ENCODE measurements at places on chromosomes 13 and 19.
A peak's percentile ranks its signal among the peaks of the same experiment; 100 is the strongest.

DNA sequence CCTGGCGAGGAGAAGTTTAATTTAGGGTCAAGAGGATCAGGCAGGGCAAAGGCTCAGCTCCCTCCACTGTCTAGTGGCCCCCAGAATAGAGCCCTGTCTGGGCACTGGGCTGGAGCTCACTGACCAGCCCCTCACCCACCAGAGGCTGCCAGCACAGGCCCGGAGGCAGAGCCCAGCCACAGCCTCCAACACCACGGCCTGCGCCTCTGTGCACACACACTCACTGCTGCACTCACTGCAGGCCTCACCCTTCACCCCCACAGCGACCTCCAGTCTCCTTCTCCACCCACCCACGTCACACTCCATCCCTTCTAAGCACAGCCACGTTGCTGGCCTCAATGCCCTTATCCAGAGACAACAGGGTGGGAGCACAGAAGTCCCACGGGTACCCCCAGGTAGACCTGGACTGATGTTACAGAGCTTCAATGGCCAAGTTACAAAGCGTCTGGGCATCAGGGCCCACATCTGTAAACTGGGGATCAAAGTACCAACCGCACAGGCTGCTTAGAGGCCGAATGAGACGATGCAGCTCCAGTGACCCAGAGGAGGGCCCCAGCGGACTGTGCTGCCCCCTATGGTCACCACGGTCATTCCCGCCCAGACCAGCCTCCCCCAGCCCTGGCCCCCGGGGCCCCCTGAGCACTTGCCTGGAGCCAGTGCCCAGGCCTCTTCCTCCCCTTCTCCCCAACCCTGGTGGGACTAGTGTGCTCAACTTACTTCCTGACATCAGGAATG is 4.5 kb upstream of the PRKD2 start:
- no peak for DNase-seq
- H3K4me1 ChIP-seq = no peaks in the 10 kb centered on the region
- no peak overlapping the region for H3K27ac ChIP-seq
- H3K36me3 ChIP-seq = peaks cover 6% of the 10 kb centered on the region

DNA sequence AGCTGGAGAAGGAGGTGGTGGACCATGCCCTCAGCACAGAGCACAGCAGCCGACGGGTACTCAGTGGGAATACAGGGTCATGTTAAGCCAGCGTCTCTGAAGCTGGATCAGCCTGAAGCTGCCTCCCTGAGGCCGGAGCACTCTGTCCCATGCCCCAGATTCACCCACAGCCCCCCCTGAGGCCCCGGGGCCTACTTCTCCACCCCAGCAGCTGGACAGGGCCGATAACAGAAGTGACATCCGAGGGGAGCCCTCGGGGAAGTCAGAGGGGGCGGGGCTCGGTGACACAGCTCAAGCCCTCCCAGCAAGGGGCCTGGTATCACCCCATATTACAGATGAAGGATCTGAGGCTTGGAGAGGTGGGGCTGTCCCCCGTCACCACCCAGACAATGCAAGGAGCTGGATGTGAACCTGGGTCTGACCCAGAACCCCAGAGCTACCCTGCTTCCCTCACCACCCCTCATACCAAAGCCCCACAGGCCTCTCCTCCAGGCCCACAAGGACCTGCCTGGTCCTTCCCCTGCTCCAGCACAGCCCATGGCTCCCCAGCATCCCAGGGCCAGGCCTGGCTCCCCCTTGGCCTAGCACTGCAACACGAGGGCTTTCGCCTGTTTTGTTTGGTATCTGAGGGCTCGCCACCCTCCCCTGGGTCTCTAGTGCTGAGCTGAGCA is 5.7 kb downstream of the R3HDM4 start:
- DNase-seq = no peak
- H3K27ac ChIP-seq = no peak overlapping the region
- no peaks in the 10 kb centered on the region for H3K36me3 ChIP-seq

GRCh38 chr19:14395710-14396336 is 14.6 kb downstream of the ADGRE5 start:
- H3K4me1 ChIP-seq = no peaks in the 10 kb centered on the region
- DNase-seq = no peak
- H3K27ac ChIP-seq = no peak overlapping the region
- H3K4me3 ChIP-seq = no peak overlapping the region

- H3K27me3 ChIP-seq = no peaks in the 10 kb centered on the region
- DNase-seq = no peak
- peaks cover 34% of the 10 kb centered on the region for H3K4me1 ChIP-seq
- H3K4me3 ChIP-seq = no peak overlapping the region
- H3K36me3 ChIP-seq = no peaks in the 10 kb centered on the region
- peak overlapping the region; percentile 31 for H3K27ac ChIP-seq
Observed at GRCh38 chr13:51590971-51591627, 6.8 kb downstream of the WDFY2 start.

- H3K36me3 ChIP-seq = no peaks in the 10 kb centered on the region
- H3K4me1 ChIP-seq = no peaks in the 10 kb centered on the region
- no peak overlapping the region for H3K27ac ChIP-seq
- DNase-seq = no peak
- no peaks in the 10 kb centered on the region for H3K27me3 ChIP-seq
- no peak overlapping the region for H3K4me3 ChIP-seq
Observed at GRCh38 chr13:54373211-54373610, 1344.6 kb downstream of the OLFM4 start.

GRCh38 chr13:105116966-105117365 is 1418.5 kb downstream of the EFNB2 start:
- H3K4me1 ChIP-seq = no peaks in the 10 kb centered on the region
- H3K27ac ChIP-seq = no peak overlapping the region
- no peak overlapping the region for H3K4me3 ChIP-seq
- no peaks in the 10 kb centered on the region for H3K36me3 ChIP-seq

DNA sequence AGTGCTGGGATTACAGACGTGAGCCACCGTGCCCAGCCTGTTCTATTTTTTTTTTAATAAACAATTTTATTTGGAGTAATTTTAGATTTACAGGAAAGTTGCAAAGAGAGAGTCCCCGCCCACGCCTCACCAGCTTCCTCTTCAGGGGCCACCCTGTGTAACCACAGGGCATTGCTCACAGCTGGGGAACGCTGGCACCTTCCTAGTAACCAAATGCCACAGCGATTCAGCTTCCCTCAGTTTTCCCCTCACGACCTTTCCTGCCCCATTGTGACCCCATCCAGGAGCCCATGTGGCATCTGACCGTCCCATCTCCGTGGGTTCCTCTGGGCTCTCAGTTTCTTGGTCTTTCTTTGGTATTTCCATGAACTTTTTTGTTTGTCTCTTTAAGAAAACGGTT is 83.9 kb downstream of the GNG7 start:
- H3K36me3 ChIP-seq = no peaks in the 10 kb centered on the region
- peaks cover 9% of the 10 kb centered on the region for H3K4me1 ChIP-seq
- H3K4me3 ChIP-seq = no peak overlapping the region
- DNase-seq = peak; percentile 66
- H3K27me3 ChIP-seq = no peaks in the 10 kb centered on the region
- no peak overlapping the region for H3K27ac ChIP-seq
